HuH-7.5 (cell line): ENCODE measurements at places on chromosomes 4 and X.

DNA sequence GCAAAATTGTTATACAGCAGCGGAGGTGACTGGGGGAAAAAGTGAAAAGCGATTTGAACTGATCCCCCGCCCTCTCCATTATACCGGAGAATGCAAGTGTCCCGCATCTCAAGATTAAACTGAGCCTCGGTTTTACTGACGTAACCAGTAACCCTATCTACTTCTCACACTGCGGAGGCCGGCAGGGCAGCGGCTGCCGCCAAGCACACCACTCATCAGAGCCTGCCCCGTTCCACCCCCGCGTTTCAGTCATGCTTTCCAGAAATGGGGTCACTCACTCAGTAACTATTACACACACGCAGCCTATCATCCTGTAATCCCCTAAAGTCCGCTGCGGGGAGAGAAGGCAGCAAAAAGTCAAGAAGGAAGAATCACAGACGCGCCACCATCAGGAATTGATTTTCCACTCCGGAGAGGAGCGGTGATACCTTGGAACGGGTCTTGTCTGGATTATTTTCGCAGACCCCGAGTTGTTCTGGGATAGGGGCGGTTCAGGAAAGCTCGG, 1.4 kb downstream of the RPS6KA3 start:
- no peak for DNase-seq

DNA sequence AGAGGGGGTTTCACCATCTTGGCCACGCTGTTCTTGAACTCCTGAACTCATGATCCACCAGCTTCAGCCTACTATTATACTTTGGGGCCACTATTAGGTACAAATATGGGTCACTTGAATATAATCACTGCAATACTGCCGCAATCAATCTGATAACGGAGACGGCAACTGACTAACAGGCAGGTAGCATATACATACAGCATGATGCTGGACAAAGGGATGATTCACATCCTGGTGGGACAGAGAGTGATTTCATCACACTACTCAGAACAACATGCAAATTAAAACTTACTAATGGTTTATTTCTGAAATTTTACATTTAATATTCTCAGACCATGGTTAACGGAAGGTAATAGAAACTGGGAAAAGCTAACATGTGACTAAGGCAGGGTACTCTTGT, 10.9 kb downstream of the LRBA start:
- no peak for DNase-seq

DNA sequence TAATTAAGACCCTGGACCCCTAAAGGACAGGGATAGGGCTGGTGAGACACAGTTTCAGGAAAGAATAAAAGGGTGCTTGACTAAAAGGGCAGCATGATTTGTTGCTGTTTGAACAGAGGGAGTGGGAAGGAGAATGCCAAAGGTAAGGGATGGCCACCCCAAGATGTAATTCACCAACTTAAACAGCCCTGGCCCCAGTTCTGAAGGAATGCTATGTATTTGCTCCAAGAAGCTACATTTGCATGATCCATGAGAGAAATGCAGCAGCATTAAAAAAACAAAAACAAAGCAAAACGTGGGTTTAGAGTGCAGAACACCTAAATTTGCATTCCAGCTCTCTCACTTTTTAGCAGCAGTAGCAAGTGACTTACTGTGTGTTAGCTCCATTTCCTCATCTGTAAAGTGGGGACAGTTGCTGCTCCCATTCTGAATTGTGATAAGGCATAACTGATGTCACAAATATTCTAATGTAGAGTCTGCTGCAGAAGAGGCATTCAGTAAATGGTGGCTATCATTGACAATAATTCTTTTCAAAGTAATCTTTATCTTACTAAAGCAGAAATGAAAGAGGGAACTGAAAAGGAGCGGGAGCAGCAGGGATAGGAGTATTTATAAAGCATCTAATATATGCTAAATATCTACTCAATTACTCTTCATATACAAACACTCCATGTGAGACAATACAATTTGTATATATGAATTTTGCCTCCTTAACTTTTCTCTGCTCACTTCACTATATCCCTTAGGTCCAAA, 115.8 kb downstream of the PPARGC1A start:
- DNase-seq = no peak

- DNase-seq = no peak
Observed at GRCh38 chrX:105063743-105064142, 156.8 kb downstream of the TEX13A start.

DNA sequence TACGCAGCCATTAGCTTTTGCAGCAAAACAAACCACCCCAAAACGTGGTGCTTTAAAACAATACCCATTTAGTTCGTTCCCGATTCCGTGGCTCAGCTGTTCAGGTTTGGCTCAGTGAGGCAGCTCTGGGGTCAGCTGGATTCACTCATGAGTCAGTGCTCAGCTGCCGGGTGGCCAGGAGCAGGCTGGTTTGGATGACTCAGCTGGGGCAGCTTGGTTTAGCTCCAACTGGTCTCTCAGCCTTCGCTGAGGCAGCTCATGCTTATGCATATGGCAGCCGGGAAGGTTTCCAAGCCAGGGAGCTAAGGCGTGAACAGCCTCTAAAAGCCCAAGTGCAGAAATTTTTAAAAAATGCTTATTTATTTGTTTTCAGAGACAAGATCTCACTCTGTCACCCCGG, 13.3 kb upstream of the CD99 start:
- DNase-seq = no peak

- no peak for DNase-seq
Observed at GRCh38 chr4:173735049-173735448, 205.0 kb upstream of the HAND2 start.
